Hindlimb muscle (tissue), 1 donor: ENCODE measurements at places on chromosomes 4 and X. TPM values are rescaled to one million over a fixed set of nuclear protein-coding genes. Genes with fewer than 3 reads are reported as not detected.

- DNase-seq = no peak
Measured at GRCh38 chr4:98517218-98518021, 141.0 kb downstream of the TSPAN5 start.

The ADH1B gene
- polyA plus RNA-seq = 10.2 TPM

DNA sequence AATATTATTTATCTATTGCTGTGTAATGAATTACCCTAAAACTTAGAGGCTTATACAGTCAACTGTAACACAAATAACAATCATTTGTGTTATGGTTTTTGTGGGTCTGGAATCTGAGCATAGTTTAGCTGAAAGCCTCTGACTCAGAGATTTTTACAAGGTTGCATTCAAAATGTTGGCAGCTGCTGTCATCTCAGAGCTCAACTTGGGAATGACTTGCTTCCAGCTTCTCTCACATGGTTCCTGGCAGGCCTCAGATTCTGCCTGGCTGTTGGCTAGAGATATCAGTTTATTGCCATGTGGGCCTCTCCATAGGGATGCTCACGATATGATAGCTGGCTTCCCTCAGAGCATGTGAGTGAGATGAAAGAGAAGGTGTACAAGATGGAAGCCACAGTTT lies 70.2 kb upstream of the BRWD3 start:
- no peak for DNase-seq

DNA sequence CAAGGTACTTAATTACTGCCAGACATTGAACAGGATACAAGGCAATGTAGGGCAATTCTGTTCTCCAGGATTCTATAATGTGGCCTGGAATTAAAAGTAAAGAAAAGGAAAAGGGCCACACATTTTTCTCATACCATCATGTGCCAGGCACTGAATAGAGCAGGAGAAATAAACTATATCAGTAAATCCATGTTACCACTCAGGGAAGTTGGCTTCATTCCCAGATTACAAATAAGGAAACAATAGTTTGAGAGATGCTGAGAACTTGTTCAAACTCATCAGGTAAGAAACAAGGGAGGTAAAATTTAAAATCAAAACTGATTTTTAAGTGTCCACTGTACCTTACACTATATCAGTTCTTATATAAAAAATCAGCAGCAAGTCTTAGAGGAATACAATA lies 645.0 kb upstream of the ATOH1 start:
- DNase-seq = no peak

The PPBP gene
- polyA plus RNA-seq = 3.5 TPM

DNA sequence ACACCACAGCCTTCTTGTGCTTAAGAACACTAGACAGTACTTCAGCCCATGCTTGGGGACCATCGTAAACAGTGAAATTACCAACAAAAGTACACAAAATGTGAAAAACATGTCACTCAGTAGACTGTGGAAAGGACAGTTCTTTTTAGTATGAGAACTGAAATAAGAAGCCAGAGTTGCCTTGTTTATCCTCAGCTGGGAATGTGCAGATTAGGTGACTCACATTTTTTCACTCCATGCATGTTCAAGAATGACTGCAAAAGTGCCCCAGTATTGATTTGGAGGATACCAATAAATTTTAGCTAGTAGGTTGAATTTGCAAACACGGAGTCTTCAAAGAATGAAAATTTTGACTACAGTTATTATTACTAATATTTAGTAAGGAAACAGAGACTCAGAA lies 23.1 kb upstream of the BMP3 start:
- DNase-seq = no peak

The UGT2B15 gene
- not detected for polyA plus RNA-seq

DNA sequence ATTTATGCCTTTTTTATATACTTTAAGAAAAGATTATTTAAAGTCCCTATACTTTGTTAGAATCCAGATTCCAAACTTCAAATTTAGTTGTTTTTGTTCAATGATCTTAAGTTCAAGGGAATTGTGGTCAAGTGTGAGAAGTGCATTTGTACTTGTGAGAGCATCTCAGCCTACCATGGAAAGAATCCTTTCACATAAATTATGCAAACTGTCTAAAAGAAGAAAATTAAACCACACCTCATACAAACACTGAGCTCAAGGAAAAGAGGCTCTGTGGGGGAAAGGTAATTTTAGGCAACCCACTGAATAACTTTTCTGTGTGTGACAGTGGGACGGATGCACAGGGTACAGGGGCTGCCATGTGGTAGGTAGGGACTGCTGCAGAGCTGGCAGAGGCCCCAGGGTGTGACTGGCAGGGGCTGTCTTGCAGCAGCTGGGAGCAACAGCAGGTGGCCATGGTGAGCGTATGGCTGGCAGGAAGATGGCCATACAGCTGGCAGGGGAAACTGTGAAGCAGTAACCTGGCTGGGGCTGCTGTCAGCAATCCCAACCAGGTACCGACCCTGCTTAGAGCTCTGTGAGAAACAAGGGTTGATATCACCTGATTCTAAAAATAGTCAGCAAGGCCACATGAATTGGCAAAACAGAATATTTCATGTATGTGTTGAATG lies 130.6 kb downstream of the UGT8 start:
- no peak for DNase-seq

DNA sequence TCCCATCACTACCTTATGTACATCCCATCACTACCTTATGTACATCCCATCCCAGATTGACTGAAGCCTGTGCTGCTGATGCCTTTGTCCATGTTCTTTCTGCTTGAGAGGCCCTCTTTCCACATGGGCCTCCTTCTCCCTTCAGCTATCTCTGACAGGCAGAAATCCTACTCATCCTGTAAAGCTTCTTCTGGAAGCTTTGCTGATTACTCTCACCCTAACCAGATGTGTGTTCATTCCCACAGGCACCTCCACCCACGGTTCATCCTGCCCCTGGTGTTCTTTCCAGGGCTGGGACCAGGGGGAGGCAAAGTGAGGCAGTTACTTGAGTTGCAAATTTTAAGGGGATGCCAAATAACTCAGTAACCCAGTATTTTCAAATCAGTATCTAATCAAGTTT lies 22.5 kb upstream of the FBXW7 start:
- DNase-seq = no peak

DNA sequence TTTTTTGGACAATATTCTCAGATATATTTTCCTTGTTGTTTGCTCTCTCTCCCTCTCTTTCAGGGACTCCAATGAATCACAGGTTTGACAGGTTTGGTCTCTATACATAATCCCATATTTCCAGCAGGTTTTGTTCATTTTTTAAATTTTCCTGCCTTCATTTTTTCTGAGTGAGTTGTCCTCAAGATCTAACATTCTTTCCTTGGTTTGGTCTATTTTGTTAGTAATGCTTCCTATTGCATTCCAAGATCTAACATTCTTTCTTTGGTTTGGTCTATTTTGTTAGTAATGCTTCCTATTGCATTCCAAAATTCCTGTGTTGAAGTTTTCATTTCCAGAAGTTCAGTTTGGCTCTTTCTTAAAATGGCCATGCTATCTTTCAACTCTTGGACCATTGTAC lies 45.3 kb upstream of the ZMAT1 start:
- DNase-seq = no peak

- no peak for DNase-seq
Measured at GRCh38 chrX:130343411-130343810, 3.7 kb downstream of the SLC25A14 start.

The CNGA1 gene
- 0.23 TPM for polyA plus RNA-seq

GRCh38 chr4:4410271-4410670 lies 23.4 kb downstream of the NSG1 start:
- no peak for DNase-seq

- no peak for DNase-seq
Measured at GRCh38 chrX:146934256-146934655, 119.7 kb upstream of the CXorf51A start.

GRCh38 chrX:97158269-97158668 lies 274.6 kb downstream of the RPA4 start:
- DNase-seq = no peak

DNA sequence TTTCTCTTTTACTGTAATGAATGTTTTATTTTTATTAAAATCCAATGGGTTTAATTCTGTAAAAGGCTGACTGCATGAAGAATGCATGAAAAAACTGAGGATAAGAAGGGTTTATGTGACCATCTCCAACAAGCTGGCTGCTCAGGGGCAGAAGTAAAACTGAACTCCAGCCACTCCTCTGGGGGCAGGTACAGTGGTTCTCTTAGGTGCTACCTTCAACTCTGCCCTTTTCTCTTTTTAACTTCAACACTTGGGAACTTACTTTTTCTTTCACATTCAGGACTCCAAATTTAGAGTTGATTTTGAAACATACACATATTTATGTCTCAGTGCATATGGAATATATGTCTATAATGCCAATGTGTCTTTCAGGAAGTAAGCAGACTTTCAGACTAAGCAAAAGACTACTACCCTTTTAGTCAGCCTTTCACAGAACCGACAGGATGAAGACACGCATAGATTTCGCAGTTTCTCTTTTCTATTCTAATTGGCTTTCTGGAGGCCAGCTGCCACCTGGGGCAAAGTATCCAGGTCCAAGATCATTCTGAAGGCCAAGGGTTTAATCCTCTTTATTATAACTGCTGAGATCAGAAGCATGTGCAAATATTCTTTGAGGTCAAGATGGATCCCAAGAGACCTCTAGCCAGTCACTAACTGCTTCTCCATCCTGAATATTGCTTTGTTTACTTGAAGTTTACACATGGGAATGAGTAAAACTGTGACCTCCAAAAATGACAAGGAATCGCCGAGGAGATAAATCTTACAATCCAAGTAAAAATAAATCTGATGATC lies 30.7 kb downstream of the HS3ST1 start:
- no peak for DNase-seq

- DNase-seq = no peak
Measured at GRCh38 chr4:8844976-8845690, 26.5 kb downstream of the HMX1 start.

DNA sequence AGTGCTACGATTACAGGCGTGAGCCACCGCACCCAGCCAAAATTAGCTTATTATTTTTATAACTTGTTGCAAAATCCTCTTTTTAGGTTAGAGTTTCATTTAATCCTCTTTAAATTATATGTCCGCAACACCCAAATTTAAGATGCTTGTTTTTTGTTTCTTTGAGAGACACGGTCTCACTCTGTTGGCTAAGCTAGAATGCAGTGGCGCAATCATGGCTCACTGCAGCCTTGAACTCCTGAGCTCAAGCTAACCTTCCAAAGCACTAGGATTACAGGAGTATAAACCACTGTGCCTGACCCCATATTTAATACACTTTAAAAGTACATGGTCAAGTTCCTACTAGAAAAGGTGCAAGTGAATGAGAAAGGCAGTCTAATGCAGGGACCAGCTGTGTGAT lies 2.2 kb downstream of the RBBP7 start:
- DNase-seq = no peak

DNA sequence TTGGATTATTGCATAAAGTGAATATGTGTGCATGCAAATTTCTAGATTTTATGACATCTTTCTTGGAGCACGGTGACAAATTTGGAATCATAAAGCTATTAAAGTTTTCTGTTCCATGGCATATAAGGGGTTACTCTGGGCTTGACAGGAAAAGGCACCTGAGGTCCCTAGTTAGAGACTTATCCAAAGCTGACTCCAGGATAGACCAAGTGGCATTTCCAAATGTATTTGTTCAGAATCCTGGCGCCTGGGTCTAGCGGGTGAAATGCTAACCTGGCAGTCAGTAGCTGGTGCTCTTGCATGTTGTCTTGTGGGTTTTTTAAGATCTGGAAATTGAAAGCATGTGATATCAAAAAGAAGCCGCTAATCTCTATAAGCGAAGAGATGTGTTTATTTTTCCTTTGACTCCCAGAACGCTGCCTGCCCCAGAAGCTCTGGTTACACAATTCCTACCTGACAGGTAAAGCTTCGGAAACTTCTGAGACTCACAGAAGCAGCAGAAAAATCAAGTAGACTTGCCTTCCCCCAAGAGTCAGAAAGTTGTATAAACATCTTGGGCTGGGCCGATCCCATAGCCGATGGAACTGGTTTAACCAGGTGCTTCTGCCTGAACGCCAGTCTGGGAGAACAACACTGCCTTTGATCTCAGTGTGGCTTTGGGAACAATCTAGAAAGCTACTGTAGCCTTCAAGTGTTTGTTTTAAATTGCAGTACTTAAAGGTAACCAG lies 12.9 kb upstream of the ZCCHC4 start:
- no peak for DNase-seq

GRCh38 chr4:121696170-121696580 lies 605 bp downstream of the ANXA5 start:
- DNase-seq = peak; percentile 88

The DMRTC1B gene
- 0.75 TPM for polyA plus RNA-seq

The PRSS12 gene
- polyA plus RNA-seq = 3.9 TPM

GRCh38 chr4:182177166-182177565 lies 66.0 kb upstream of the TENM3 start:
- no peak for DNase-seq
